Right cardiac atrium (tissue), 5 donors: ENCODE measurements at places on chromosomes 7 and 10. TPM values are rescaled to one million over a fixed set of nuclear protein-coding genes. Genes with fewer than 3 reads are reported as not detected.

DNA sequence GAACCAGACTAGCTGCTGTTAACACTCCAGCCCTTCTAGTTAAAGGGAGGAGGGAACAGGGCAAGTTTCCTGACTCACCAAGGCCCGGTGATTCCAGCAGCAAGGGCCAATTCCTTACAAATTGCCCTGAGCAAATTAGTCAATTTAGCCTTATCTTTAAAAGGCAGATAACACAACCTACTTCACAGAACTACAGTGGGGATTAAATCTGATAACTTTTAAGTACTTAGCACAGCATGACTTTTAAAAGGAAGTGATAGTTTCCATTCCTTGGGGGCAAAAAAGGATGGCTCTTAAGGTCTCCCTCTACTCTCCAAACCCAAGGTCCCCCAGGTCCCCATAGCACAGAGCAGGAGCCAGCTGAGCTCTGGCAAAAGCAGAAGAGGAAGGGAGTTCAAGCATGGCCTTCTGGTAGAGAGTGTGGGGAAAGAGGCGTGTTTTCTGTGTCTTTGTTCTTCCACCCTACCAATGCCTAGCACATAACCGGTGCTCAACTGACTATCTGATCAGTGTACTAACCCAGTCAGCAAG is 4.0 kb downstream of the CDCA7L start:
- no peak for DNase-seq

GRCh38 chr10:10259013-10259412 is 758.7 kb upstream of the CELF2 start:
- DNase-seq, result no peak

DNA sequence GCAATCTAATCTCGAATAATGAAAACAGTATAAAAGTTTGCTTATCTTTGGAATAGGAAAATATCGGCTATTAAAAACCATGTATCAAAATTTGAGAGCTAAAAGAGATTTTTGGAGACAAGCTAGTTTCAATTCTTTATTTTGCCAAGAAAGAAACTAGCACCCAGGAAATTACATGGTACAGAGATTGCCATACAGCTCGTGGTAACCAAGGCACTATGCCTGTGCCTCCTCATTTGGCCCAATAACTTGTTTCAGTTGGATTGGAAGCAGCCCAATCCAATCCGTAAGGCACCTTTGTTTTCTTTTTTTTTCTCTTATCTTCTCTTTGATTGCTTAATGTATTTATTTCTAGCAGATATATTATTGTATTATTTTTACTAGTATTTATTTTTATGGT is 55.0 kb downstream of the GNAI1 start:
- DNase-seq, result no peak

DNA sequence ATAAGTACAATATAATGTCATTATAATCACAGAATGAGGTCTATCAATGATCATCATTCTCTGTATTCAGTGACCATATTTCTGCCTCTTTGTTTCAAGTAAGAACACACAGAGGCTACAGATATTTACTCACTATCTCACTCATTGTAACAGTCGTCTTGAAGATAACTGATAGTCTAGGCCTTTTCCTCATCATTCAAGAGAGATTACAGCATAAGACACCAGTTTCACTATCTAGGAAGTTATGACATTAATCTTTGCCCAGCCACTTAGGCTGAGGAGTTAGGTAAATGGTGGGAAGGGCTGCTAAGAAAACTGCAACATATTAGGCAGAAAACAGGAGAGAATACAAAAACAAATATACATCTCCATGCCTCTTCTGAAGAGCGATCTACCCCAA is 125.3 kb downstream of the CHCHD3 start:
- no peak for DNase-seq

- DNase-seq, result no peak
Measured at GRCh38 chr7:13610372-13610771, 379.1 kb downstream of the ETV1 start.

DNA sequence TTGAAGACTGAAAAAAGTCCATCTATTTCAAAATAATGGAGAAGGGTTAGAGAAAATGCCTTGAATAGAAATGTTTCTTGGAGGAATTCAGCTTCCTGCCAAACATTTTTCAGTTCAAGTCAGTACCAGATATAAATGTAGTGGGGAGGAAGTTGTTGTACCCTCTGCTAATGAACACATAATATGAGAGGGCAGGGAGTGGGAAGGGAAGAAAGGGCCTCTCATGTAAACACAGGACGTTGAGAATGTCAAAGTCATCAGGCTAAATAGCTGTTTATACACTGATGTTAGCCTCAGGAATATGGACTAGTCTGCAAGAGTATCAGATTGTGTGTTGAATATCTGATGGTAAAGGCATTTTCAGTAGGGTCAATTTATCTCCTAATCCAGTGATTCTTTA is 37.0 kb downstream of the GPR37 start:
- DNase-seq, result no peak

GRCh38 chr10:105291571-105291970 is 650.5 kb downstream of the SORCS3 start:
- DNase-seq, result no peak

DNA sequence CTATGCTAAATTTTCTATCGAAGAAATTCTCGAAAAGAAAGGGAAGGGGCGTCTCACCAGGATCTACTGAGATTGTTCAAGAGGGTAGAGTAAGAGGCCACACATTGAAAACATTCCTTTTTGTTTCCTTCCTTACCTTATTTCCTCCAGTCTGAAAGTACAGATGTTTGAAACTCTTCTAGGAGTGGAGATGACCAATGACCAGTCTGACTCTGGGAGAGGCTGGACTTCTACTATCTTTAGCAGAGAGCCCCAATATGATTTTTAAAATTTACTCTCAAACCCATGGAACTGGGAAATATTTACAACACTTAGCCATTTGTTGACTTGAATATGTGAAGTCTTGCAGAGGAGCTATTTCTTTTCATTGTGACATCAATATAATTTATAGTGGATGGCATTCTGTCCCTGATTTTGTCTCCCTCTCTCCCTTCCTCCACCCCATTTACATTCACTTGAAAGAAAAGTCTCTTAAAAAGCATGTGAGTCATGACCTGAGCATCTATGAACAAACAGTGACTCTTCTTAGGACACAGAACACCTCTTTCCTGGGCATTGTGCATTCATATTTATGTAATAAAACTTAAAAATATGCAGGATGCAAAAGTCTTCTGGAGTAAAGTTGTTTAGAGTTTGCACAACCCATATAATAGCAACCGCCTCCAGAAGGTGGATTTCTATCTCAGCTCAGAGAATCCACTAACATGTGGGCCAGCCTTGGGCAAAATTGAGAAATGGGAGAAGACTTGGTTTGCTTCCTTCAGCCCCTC is 31.2 kb upstream of the BMPER start:
- no peak for DNase-seq

DNA sequence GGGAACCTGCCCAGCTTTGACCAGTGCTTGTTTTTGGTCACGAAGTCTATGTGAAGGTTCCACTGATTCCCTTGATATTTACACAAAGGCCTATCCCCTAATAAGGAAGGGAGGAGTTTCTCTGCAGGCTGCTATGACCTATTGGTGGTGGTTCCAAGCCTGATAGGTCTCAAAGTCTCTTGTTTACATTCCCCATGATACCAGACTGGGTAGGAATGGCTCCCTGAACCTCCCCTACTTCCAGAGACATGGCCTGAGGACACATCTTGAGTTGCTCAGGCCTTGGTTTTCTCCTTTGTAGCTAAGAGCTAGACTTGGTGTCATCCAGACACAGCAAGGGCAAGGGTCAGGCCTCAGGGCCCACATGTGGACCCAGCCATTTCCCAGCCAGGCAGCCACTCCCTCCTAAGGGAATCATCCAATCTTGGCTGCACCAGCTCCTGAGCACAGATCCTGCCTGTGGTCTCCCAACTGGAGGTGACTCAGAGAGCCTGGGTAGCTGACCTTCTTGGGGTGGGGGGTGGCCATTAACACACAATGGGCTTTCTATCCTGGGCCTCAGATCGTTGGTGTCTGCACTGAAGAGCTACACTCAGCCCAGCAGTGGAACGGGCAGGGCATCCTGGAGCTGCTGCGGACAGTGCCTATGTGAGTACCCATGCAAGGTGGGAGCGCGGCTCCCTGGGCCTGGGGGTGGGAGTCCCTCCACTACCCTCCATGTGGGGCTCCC is 51.0 kb upstream of the TRIM8 start:
- DNase-seq, result no peak

DNA sequence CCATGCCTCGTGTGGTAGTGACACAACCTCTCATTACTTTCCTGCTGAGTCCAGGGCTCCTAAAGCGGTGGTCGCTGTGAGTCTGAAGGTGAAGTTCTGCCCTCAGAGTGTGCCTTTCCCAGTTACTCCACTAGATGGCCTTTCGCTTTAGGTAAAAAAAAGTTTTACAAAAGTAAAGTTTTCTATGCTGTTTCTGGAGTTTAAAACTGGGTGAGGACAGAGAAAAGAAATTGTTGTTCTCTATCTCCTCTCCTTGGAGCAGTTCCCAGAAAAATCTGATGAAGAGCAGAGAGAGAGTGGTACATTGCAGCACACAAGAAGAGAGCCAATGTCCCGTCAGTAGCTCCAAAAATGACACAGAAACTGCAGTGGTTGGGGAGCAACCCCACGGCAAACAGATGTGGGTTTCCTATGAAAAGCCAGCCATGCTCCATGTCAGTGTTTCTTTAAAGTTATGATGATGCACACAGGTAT is 257.1 kb downstream of the GLI3 start:
- DNase-seq, result no peak

GRCh38 chr10:96097865-96098264 is 32.2 kb upstream of the ZNF518A start:
- no peak for DNase-seq

GRCh38 chr7:44965441-44965903 is 13.3 kb downstream of the MYO1G start:
- DNase-seq, result no peak

DNA sequence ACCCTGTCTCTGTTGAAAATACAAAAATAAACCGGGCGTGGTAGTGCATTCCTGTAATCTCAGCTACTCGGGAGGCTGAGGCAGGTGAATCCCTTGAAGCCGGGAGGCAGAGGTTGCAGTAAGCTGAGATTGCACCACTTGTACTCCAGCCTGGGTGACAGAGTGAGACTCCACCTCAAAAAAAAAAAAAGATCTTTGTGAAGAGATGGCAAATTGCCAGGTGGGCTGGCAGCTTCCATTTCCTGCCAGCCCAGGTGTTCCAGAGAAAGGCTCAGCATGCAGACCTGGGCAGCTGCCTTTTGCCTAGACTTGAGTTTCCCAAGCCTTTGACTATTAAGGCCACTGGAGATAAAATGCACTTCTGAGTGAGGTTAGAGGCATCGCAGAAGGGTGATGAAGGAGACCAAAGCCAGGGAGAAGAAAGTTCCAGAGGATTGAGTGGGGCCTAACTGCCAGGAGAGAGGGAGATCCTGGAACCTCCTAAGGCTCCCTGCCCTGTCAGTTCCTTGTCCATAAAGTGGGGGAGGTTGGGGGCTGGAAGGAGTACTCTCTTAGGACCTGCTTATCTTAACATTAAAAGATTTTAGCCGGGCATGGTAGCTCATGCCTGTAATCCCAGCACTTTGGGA is 10.0 kb upstream of the DDIT4 start:
- DNase-seq, result no peak

- no peak for DNase-seq
Measured at GRCh38 chr10:89134963-89135362, 72.2 kb downstream of the CH25H start.

DNA sequence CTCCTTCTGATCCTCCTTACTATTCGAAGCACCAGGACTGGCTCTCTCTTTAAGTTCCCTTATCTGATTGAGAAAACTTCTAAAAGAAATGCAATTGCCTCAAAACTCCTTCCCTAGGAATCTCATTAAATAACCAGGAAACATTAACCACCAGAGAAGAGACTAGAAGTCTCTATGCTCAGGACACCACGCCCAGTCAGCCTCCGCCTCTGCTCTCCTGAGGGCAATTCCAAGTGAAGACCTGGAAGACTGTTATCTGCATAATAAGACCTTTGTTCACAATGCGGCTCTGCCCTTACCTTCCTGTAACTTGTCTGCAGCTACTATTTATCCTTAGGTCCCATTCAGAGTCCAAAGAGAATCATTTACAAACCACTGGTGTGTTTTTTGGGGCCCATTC is 78.8 kb downstream of the ELMO1 start:
- DNase-seq, result no peak

- no peak for DNase-seq
Measured at GRCh38 chr7:27142580-27143022, 880 bp downstream of the HOXA5 start.

DNA sequence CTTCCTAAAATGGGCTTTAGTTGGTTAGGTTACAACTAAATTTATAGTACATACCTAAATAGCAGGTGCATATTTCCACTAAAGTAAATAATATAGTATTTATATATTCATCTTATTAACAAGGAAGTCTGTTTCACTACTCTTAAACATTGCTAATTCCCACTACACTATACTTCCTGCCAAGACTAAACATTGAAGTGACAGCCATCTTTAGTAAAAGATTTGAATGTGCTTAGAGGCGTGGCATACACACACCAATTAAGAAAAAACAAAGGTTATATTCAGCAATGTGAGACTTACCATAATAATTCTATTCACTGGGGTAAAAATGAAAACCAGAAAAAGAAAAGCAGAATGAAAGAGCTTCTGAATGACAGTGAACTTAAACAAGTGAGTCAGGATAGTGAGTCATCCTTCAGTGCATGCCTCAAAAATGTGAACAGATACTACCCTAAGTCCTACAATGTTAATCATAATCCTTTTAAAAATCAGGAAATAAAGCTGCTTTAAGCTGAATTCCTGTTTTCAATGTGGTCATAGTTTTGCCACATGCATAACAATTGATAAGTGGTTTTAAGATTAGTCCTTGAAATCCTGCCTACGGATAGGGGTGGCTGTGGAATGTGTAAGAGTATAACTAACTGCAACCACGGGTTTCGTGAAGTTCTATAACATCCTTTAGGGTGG is 59.4 kb downstream of the USP6NL start:
- no peak for DNase-seq

GRCh38 chr10:112680586-112680985 is 233.6 kb downstream of the VTI1A start:
- no peak for DNase-seq

GRCh38 chr7:151461942-151462230 is 21.9 kb upstream of the CRYGN start:
- DNase-seq, result no peak

- DNase-seq, result no peak
Measured at GRCh38 chr7:133629701-133630100, 376.8 kb downstream of the EXOC4 start.

GRCh38 chr10:34670081-34670480 is 145.0 kb downstream of the PARD3 start:
- DNase-seq, result no peak

Gene BRAF
- total RNA-seq, result 25.8 TPM

Gene KLLN
- 0.93 TPM for total RNA-seq

Gene GHRHR
- not detected for total RNA-seq

Gene CRHR2
- total RNA-seq, result not detected

Gene GDF2
- total RNA-seq, result 0.17 TPM

Gene FRMD4A
- 16.8 TPM for total RNA-seq

Gene AKR1D1
- not detected for total RNA-seq

Gene HOXA11
- not detected for total RNA-seq

Gene EGR2
- 1.4 TPM for total RNA-seq
